ENCODE measurements at places on chromosomes 7 and 10.

DNA sequence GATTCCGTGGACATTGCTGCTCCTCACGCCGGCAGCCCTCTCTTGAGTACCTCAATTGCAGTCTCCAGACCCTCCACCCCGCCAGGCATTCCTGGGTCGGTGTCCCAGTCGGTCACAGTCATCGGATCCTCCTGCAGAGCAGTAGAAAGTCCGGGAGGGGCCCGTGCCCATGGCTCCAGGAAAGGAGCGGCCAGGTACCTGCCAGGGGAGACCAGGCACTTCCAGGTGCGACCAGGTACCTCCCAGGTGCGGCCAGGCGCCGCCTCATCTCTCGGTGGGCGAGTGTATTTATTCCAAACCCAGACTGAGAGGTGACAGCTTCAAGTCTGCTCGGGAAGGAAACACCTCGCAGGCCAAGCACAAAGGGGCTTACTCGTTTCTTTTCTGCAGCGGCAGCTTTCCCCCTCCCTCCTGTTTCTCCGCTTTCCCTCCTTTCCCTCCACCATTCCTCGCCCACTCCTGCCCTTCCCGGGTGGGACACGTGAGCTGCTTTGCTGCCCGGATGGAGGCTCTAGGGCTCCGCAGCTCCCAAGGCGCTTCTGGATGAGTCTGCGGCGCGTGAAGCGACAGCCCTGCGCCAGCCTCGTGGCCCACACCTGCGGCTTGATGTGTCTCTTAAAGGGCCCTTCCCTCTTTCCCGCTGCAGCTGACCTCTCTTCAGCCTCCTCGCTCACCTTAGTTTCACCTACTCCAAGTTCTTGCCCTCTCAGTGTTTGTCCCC is 39.4 kb upstream of the AGK start:
- no peak for DNase-seq

- DNase-seq = no peak
Measured at GRCh38 chr7:78125884-78126283, 327.3 kb downstream of the PHTF2 start.

DNA sequence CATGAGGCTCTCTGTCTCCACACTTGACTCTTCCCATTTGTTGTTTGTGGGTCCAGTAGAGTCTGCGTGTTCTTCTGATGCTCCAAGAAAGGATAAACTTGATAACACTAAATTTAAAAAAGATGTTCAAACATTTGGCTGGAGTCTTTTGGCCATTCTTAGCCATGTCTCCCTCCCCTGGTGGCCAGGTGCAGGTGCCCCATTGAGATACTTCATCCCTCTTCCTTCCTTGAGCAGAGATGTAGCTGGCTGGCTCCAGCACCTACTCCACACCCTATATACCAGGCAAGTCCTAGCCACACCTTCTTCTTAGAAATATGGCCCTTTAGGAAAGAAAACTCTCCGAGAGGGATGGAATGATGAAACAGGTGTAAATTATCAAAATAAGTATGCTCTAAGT is 103.2 kb upstream of the GJD4 start:
- no peak for DNase-seq

- no peak for DNase-seq
Measured at GRCh38 chr10:16776896-16777295, 40.3 kb downstream of the RSU1 start.
